A549 treated with AZD2906 at 1 μM for 4 hours (cell line): ENCODE measurements at places on chromosomes 1 and 21. TPM values are rescaled to one million over a fixed set of nuclear protein-coding genes. Genes with fewer than 3 reads are reported as not detected.

Gene TOE1
- total RNA-seq, result 10.8 to 13.4 TPM (median 12.5 TPM) in 5 replicates

Gene RIMS3
- 0.84 to 1.3 TPM (median 1.2 TPM) in 5 replicates for total RNA-seq

Gene LIN28A
- 0.02 TPM in 1 of 5 replicates, not detected in the others for total RNA-seq

Gene CTPS1
- 80.5 to 107 TPM (median 87.8 TPM) in 5 replicates for total RNA-seq

Gene TRIM67
- 0.07 to 0.17 TPM (median 0.12 TPM) in 5 replicates for total RNA-seq

Gene TFF2
- total RNA-seq, result not detected in 5 replicates

Gene AUNIP
- total RNA-seq, result 8.3 to 9.4 TPM (median 8.7 TPM) in 5 replicates

Gene FAM110D
- total RNA-seq, result 0.03 to 0.07 TPM (median 0.03 TPM) in 3 of 5 replicates, not detected in the others

Gene LCE1E
- total RNA-seq, result 0.32 TPM in 1 of 5 replicates, not detected in the others

Gene HSD11B1
- 0.33 to 0.60 TPM (median 0.38 TPM) in 5 replicates for total RNA-seq
